ENCODE measurements at places on chromosomes 1 and 21.

DNA sequence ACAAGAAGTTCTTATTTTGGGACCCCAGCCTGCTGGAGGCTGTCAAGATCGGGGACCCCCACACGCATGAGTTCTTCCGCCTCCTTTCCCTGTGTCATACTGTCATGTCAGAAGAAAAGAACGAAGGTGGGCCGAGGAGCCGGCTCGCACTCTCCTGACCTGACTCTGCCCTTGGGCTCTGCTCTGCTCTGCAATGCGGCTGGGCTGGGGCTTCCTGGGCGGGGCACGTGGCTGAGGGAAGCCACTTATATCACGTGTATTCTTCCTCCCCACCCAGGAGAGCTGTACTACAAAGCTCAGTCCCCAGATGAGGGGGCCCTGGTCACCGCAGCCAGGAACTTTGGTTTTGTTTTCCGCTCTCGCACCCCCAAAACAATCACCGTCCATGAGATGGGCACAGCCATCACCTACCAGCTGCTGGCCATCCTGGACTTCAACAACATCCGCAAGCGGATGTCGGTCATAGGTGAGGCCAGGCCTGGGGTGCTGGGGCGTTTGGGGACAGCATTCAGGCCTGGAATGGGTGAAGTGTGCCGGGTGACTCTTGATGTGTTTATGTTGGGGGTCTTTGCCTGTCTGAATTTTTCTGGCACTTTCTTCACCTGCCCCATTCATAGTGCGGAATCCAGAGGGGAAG, 17.6 kb downstream of the ATP8B2 start:
- peak; percentile 72 for DNase-seq

DNA sequence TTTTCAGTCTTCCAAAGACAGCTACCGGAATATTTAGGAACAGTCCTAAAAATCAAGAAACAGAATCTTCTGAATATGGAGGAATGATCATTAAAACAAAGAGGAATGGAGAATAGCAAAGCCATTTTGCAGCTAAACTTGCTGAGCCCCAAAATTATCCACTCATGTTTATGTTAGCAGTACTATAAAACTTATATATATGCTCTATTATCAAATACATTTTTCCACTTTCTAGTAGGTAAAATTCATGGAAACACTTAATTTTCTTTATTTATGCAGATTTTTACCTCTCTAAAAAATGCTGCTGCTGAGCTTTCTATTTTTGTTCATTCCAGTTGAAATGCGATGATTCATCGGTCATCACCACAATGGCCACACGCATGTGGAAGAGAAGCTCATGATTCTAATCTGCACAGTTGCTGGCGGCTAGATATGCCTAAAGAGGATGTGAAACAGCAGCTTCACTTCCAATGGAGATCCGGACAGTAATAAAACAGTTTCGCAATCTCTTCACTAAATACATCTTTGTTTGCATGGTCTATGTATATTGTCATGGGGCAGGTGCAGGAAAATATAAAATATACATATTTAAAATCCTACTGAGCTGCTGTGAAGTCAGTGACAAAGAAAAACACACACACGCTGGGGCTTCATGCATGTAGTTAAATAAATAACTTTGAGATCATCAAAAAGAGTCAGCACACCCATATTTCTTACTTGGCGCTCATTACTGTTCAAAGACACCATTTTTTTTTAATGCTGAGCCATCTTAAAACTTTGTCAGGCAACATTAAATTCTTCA, 292.2 kb downstream of the SMYD3 start:
- DNase-seq = peak; percentile 6

DNA sequence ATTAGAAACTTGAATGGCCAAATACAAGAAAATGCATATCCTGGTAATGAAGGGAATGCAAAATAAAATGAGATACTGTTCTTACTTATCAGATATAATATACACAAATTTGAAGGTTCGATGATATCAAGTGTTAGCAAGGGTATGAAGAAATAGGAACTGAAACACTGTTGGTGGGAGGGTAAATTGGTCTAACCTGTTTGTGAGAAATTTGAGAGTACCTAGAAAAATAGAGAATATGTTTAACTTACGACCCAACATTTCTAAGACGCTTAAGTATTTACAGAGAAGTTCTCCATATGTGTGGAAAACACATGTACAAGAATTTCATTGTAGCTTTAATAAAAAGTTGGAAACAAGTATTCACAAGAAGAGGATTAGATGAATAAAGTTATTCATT, 25.9 kb downstream of the ATG4C start:
- DNase-seq = no peak

GRCh38 chr1:226094451-226094850, 31.9 kb downstream of the H3-3A start:
- no peak for DNase-seq

DNA sequence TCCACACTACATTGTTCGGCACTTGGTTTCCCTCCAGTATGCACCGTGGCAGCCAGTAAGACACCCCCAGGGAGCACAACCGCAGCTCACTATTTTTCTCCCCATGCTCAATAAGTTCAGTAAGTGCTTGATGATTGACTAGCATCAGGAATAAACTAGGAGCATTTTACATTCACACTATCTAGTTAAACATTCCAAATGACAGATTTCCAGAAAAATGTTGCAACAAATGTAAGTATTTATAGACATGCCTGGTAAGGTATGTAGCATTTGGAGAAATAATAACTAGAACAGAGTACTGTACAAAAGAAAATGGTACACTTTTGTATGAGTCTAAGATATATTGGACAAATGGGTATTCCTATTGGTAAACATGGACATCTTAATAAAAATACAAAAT, 92.9 kb downstream of the SLC45A1 start:
- no peak for DNase-seq

DNA sequence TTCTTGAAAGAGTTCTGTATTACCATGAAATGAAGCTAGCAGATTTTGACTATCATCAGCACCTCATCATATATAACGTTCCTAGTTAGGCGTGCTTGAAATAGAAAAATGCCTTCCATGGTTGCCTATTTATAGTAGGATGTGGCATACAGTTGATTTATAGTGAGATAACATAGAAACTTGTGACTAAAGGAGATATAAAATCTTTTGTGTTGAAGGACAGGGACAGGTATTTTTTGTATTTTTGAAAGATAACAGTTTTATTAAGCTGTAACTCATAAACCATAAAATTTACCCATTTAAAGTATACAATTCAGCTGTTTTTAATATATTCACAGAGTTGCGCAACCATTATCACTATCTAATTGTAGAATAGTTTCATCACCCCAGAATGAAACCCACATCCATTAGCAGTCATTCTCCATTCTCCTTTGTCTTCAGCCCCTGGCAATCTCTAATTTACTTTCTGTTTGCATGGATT, 19.3 kb downstream of the SPEN start:
- no peak for DNase-seq

- DNase-seq = peak; percentile 35
Observed at GRCh38 chr1:92953491-92953890, 7.8 kb downstream of the DIPK1A start.

GRCh38 chr1:156911577-156912298, 8.7 kb upstream of the LRRC71 start:
- DNase-seq = no peak

- no peak for DNase-seq
Observed at GRCh38 chr1:14873677-14874076, 275.2 kb downstream of the KAZN start.

DNA sequence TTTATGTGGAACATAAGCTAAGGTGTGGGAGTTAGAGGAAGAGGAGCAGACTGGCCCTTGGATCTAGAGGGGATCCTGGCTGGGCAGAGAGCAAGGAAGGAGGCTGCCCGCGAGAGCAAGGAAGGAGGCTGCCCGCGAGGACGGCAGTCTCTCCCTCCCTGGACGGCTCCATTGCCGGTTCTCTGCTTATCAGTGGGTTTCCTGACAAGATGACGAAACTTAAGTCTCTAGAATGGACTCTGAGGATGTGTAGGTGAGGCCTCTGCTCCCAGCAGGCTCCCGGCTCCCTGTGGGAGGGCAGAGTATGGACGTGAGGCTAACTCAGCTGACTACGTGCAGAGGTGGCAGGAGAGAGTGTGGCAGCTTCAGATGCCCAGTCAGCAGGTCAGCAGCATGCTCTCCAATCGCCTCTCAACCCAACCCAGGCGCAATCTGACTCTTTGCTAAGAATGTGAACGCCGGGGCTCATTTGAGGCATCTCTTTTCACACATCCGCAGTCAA, 6.1 kb downstream of the MYBPHL start:
- no peak for DNase-seq

GRCh38 chr1:23824711-23825075, 536 bp downstream of the HMGCL start:
- DNase-seq = no peak

DNA sequence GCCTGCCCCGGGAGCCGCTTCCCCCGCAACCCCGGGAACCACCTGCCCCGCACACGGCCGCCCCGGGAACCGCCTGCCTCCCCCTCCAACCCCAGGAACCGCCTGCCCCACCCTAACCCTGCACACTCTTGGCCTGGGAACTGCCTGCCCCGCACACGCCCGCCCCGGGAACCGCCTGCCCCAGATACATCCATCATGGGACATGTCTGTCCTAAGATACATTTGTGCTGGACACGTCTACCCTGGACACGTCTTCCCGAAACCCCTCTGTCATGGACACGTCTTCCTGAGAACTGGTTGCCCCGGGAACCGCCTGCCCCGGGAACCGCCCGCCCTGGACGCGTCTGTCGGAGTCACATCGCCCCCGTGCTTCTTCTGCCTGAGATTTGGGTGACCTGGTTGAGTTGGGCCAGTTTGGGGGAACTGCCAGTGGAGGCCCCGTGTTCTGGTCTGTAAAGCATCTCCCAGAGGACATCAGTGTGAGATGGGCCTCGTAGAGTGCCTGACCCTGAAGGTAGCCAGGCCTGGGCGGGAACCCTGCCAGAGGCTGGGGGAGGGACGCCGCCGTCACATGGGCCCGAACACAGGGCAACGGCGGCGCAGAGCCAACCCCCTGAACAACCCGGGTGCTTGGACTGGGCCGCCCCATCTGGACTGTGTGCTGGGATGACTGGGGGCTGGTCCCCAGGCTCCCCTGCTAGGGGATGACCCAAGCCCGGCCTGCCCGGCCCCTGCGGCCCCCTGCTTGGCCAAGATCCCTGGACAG, 3.6 kb downstream of the PERM1 start:
- no peak for DNase-seq

DNA sequence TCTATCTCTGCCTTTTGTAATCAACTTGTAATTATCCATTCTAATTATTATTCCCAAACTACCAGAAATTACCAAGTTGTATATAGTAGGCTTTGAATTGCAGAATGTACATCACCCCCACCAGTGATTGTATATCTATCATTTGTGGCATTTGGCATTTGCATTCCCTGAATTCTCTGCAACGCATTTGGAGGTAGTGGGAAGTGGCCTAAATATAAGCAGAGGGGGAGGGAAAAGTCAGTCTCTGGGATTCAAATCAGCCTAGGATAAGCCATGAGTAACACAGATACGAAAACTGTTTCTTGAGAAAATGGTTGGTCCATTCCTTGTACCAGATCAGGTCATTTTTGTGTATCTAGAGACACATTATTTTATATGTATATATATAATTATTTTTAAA, 20.7 kb downstream of the DDX20 start:
- DNase-seq = no peak

DNA sequence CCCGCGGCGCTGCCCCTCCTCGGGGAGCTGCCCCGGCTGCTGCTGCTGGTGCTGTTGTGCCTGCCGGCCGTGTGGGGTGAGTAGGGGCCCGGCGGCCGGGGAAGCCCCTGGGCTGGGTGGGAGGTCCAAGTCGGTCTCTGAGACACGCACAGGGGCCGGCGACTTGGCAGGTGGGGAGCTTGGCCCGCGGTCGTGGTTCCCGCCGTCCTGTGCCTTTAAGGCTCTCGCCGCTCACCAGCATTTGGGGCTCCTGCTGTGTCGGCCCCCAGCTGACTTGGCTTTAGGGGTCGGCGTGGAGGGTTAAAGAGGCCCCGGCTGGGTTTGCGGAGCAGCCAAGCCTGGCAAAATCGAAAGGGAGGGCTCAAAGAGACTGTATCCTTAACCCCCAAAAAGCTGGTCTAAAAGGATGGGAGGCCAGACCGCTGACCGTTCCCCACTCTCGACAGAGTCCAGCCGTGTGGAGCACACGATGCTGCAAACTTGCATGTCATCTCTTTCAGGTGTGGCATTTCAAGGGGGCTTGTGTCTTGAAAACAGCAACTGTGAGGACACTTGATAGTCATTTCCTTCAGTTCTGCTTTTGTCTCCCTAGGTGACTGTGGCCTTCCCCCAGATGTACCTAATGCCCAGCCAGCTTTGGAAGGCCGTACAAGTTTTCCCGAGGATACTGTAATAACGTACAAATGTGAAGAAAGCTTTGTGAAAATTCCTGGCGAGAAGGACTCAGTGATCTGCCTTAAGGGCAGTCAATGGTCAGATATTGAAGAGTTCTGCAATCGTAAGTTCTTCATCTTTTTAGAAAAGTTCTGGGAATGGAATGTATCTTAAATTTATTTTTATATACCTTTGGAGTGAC, 540 bp downstream of the CD55 start:
- DNase-seq = peak; percentile 35

DNA sequence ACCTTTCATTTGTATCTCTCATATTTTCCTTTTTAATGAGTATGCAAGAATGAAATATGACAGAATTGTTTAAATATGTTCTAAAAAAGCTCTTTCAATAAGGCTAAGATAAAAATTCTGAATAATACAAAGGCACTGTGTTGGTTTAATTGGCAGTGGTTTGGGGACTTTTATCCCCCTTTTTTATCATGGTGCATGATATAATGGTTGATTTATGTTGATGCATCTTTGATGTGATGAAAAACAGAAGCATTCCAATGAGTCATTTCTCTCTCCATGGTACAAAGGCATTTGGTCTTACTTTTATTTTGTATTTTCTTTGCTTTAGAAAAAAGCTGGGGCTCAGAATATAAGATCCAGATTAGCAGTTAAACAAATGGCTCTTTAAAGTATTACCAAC, 127.2 kb upstream of the GREM2 start:
- no peak for DNase-seq

DNA sequence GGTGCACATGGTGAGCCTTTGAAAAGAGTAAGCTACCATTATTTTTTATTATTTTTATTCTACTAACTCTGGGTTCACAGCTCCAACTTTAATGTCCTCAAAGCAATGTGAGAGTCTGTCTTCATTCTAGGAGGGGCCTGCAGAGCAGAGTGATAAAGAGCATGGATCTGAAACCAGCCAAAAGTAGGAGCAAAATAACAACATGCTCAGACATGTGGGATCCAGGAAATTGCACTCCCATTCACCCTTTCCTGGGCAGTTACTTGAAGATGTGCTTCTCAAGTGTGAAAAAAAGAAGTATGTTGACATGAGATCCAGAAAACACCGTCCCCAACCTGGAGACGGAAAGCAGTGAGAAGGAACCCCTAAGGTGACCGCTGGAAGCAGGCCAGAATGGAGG, 8.7 kb upstream of the LIN28A start:
- DNase-seq = no peak

DNA sequence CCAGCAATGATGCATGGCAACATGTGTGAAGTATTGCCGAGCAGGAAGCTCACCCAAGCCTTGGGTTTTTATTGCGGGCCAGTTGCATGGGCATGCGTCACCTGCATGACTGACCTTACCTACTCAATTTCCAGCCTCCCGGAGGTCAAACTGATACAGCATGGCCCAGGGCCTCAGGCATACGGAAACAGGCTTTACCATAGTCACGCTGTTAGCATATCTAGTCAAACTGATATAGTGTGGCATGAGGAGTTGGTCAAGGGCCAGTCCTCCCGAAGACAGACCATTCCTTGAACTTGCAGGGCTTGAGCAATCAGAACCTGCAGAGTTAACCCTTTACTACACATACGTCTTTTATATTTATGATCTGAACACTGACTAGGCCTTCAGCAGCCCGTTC, 6.4 kb upstream of the DUSP12 start:
- no peak for DNase-seq

Measured in CD4-positive, alpha-beta T cell treated with Interleukin-1 beta for 1 hour (primary cell).